ENCODE measurements at places on chromosomes 4 and X.

GRCh38 chr4:113756005-113756410, 5.5 kb downstream of the CAMK2D start:
- no peak for DNase-seq

- no peak for DNase-seq
Measured at GRCh38 chrX:18377796-18378195, 23.3 kb upstream of the SCML2 start.

DNA sequence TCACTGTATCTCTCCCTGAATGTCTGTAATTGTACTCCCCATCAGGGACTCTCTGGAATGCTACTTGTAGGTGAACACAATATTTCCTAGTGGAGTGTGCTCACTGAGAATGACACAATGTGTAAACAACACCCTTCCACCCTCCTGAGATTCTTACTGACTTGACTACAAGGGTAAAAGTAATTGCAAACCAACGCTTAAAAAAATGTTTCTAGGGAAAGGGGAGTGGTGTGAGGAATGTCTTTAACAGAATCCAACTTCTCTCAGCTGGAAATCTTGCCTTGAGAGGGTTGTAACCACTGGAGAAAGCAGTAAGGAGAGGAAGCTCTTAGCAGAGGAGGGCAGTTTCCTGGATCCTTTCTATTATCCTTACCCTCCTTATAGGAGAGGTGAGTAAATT, 5.1 kb upstream of the RAPGEF2 start:
- no peak for DNase-seq

- DNase-seq, result no peak
Measured at GRCh38 chr4:16457944-16458343, 231.7 kb upstream of the TAPT1 start.

DNA sequence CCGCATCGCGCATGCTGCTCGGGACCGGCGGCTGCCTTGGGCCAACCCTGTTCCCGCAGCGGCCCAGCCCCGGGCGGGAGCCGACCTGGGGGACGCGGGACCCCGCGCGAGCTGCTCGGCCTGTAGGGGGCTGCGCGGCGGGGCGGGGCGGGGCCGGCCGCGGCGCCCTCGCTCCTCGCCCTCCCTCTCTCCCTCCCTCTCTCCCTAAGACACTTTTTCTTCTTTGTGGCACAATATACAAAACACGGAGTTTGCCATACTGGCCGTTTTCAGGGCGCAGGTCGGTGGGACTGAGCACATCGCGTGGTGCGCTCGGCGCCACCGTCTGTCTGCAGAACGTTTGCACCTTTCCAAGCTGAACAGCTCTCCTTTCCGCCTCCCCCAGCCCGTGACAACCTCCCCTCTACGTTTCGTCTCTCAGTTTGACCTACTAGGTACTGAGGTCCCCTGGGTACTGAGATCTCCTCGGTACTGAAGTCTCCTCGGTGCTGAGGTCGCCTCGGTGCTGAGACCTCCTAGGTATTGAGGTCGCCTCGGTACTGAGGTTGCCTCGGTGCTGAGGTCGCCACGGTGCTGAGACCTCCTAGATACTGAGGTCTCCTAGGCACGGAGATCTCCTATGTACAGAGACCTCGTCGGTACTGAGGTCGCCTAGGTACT, 261.1 kb upstream of the PLCXD1 start:
- no peak for DNase-seq

- DNase-seq, result no peak
Measured at GRCh38 chr4:1500966-1501753, 94.9 kb upstream of the NKX1-1 start.

- DNase-seq, result no peak
Measured at GRCh38 chr4:116639070-116639577, 446.3 kb downstream of the TRAM1L1 start.

DNA sequence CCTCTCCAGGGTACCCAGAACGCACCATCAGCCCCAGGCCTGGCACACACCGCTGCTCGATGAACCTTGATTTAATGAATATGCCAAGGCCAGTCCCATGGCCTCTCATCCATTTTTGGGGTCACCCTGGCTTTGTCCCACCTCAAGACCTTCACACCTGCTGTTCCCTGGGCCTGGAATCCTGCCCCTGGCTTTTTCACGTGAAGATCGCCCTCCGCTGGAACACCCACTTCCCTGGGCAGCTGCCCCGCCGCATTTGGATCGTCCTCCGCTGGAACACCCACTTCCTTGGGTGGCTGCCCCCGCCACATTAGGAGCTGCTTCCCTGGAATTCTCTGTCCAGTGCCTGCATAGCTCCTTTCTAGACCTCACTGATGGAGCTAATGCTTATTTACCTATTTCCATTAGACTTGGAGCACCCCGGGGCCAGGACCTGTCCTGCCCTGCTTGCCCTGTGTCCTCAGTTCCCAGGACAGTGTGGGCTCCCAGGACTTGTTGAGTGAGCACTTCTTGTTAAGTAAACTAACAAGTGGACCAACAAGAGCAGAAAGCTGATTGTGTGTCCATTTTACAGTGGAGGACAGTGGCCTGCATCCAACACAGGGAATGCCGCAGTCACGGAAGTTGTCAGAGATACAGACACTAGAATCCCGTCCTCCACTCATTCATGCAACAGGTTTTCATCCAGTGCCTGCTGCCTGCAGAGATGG, 12.5 kb downstream of the BLOC1S4 start:
- no peak for DNase-seq

GRCh38 chrX:103187953-103188475, 26.9 kb upstream of the BEX4 start:
- DNase-seq, result no peak

DNA sequence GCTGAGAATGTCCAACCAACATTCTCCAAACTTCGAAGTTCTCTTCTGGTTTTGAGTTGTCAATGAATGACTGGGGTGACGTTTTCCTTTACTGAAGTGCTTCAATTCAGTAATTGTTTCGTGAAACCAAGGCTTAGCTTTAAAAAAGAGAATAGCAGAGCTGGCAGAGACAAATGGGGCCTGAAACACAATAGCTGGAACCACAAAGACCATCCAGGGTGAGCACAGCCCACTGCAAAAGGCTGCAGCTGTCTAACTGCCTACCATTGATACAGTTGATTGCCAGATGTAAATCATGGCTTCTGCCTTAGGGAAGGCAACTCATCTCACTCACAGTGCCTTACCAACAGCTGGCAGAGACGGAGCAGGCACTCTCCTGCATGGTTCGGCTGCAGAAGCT, 78.7 kb upstream of the ZNF518B start:
- no peak for DNase-seq

GRCh38 chrX:143121477-143121876, 95.7 kb downstream of the SPANXN4 start:
- DNase-seq, result no peak

DNA sequence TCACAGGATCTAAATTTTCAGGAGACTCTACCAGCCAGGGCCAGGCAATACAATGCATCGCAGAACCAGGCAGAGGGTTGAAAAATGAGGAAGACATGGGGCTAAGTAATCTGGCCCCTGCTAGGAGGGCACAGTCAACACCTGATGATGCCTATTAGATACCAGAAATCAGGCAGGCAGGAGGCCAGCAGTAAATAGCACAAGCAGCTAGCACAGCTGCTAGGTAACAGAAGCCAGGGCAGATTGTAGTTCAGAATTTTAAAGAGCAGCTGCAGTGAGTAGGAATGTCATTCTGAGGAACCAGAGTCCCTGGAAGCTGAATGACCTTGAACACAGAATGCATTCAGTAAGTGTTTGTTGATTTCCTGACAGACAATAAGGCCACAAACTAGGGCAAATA, 38.8 kb upstream of the TRPC5OS start:
- no peak for DNase-seq

GRCh38 chr4:26789208-26789607, 71.4 kb upstream of the STIM2 start:
- no peak for DNase-seq

GRCh38 chr4:139556724-139557555, 921 bp upstream of the SETD7 start:
- peak; percentile 36 for DNase-seq

GRCh38 chr4:17636696-17637622, 22.5 kb downstream of the MED28 start:
- DNase-seq, result peak; percentile 48

DNA sequence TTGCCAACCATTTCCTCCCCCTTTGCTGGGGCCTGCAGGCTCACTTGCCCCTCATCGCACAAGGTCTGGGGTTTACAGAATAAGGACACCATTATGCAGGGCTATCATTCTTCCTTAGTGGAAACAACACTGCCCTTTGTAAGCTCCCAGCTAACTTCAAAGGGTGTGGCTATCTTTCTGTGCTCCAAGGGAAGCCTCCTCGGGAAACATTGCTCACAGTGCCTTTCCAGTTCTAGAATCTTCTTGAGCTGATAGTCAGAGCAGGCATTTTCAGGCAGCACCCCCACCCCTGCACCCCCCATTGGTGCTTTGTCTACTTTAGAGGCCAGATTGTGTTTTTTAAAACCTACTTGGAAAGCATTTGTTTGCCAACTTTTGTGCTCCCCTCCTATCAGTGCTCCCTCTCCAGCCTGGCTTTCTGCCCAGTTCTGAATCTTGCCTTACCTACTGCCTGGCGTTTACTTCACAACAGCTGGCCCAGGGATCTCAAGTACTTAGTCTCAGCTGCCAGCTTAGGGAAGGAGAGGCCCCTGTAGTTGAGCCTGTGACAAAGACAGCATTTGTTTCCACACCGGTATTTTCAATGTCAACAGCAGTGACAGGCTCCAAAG, 53.5 kb downstream of the PLAC1 start:
- DNase-seq, result no peak

- DNase-seq, result no peak
Measured at GRCh38 chr4:187711586-187711985, 284.0 kb upstream of the ZFP42 start.

GRCh38 chrX:41912923-41913322, 10.4 kb downstream of the CASK start:
- no peak for DNase-seq

GRCh38 chr4:33696586-33696985, 2547.7 kb downstream of the ARAP2 start:
- DNase-seq, result no peak

GRCh38 chrX:57651169-57651919, 28.7 kb downstream of the NLRP2B start:
- DNase-seq, result no peak

DNA sequence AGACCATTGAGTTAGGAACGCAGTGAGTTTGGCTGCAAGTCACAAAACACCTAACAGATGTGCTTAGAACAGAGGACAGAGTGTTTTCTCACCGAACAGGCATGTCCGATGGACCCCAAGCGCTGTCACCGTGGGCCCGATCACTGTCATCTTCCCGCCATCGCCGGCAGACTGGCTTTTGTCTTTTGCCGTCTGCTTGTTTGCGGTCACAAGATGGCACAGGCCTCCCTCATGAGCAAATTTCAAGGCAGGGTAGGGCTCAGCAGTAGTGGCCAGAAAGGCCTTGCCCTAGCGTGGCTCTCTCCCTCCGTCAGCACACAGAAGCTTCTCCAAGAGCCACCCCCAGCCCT, 21.4 kb upstream of the MRFAP1 start:
- DNase-seq, result no peak

- DNase-seq, result no peak
Measured at GRCh38 chr4:54661686-54662085, 3.9 kb downstream of the KIT start.

- DNase-seq, result no peak
Measured at GRCh38 chr4:14269824-14270223, 642.3 kb upstream of the BOD1L1 start.

- DNase-seq, result no peak
Measured at GRCh38 chr4:48727666-48728459, 52.2 kb downstream of the FRYL start.

- DNase-seq, result no peak
Measured at GRCh38 chrX:47191806-47192401, 1.7 kb upstream of the UBA1 start.

DNA sequence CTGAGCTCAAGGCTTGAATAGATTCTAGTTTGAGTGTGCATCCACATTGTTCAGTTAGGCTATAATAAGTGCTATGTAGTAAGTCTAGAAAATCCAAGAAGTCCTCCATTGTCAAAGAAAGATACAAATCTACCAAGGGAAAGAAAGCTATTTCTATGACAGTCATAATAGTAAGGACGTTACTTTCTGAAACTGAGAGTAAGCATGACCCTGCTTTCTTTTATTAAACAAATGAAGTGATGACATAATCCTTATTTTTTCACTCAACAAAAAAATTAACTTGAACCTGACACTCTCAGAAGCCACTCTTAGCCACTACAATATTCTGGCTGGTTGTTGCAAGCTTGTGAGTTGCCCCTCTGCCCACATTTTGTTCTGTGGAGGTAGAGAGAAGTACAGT, 33.8 kb upstream of the AMELX start:
- no peak for DNase-seq
